Liver (tissue), 10 donors: ENCODE measurements at places on chromosomes 12 and 14. TPM values are rescaled to one million over a fixed set of nuclear protein-coding genes. Genes with fewer than 3 reads are reported as not detected.

- DNase-seq, result no peak
Measured at GRCh38 chr14:83779266-83779665, 1750.7 kb upstream of the FLRT2 start.

DNA sequence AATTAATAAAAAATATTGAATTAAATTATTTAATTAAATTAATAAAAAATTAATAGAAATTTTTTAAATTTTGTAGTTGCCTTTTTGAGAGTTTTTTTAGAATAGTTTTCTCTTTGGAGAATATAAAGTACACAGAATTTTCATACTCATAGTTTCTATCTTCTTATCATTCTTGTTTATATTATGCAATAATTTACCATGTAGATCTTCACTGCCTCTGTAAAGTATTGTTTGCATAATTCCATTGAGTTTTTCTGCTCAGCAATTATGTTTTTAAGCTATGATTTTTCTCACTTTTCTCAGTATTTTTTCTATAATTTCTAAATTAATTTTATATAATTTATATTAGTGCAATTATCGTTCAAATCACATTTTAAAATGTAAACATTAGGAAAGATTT, 50.6 kb upstream of the OXA1L start:
- no peak for DNase-seq

DNA sequence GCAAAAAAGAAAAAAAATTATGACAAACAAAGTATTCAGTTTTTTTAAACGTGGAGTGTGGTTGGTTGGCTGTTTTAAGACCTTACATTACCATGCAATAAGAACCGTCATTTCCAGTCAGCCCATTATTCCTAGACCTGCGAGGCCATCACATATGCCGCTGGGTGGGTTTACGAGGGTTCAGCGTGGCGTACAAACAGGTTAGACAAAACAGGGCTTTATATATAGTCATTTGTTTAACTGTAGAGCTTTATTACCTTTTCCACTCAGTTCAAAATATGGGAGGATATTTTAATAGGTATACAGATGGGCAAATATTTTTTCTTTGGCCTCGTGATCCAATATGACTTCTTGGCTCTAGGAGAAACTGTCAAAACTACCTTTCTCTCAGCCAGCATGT, 67.2 kb downstream of the KSR2 start:
- no peak for DNase-seq

DNA sequence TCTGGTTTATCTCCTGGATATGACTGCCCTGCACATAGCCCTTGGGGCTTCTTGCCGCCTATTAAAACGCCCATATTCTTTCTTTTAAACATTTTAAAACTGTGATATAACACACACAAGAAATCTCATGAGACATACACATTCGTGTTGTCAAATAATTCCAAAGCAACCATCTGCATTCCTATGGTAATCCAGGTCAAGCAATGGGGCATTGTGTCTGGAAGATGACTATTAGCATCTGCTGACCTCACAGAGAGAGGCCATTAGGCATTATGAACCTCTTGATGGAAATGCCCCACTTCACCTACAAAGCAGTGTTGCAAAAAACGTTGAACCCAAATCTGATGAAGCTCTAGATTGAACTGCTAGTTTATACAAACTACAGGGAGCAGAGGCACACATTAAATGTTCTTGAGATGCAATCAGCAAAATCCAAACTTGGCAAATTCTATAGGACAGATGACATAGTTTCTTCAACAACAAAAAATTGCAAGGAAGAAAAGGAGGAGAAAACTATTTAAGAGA, 513.8 kb upstream of the CCDC196 start:
- DNase-seq, result no peak

GRCh38 chr14:52538623-52539022, 13.7 kb downstream of the TXNDC16 start:
- no peak for DNase-seq

- DNase-seq, result no peak
Measured at GRCh38 chr12:63848450-63848849, 4.0 kb downstream of the SRGAP1 start.

DNA sequence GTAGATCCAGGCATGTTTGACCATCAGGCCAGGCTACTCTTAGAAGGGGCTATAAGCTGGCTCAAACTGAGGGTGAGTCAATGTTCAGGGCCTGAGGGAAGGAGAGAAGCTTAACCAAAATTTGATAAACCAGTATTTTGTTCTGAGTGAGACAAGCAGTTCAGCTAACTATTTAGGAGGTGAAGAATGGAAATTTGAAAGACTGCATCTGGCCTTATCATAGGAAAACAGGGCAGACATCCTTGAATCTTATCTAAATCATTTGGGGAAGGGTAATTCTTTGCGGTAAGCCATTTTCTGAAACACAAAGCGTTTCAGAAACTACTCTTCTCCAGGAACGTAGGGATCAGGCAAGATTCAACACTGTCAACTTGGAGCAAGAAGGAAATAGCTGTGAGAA, 447.2 kb downstream of the SOX5 start:
- no peak for DNase-seq

GRCh38 chr14:24335461-24336171, 745 bp upstream of the ADCY4 start:
- DNase-seq, result no peak

DNA sequence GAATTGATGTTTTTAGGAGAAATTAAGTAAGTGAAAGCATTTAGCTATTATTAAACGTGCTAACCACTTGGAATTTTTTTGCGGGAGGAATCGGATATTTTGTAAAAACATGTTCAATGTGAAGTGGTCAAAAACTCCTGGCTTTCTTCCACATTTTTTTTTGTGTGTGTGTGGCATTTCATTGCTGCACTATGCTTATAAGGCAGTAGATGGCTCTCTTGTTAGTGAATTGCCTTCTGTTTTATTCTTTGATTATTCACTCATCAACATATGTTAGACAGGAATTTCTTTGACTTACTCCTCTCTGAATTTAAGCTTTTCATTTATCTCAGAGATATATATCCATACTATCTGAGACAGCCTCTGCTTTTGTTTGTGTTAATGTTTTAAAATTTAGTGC, 71.3 kb downstream of the DERA start:
- no peak for DNase-seq

DNA sequence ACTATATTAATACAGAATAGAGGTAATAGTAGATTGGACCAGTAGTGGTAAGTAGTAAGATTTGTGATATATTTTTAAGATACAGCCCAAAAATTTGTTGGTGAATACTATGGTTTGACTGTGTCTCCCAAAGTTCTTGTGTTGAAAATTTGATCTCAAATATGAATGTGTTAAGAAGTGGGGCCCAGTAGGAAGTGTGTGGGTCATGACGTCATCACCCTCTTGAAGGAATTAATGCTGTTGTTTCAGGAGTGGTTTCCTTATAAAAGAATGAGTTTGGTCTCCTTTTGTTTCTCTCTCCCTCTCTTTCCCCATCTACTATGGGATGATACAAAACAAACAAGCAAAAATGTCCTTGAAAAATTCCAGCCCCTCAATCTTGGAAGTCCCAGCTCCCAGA, 16.3 kb downstream of the LUM start:
- DNase-seq, result no peak

- DNase-seq, result no peak
Measured at GRCh38 chr14:95255013-95255412, 64.7 kb downstream of the CLMN start.

GRCh38 chr12:6123258-6123657, 1.2 kb downstream of the VWF start:
- no peak for DNase-seq

- no peak for DNase-seq
Measured at GRCh38 chr12:54427106-54427505, 8.0 kb upstream of the ITGA5 start.

PARP2 gene
- total RNA-seq, result 7.1 TPM

ESR2 gene
- 0.09 TPM for total RNA-seq

KLRK1 gene
- total RNA-seq, result 0.98 TPM

INTS13 gene
- 19.7 TPM for total RNA-seq

TMTC2 gene
- total RNA-seq, result 0.61 TPM

KLRB1 gene
- total RNA-seq, result 0.75 TPM
